ENCODE measurements at places on chromosomes 2 and 18.
A peak's percentile ranks its signal among the peaks of the same experiment; 100 is the strongest.

DNA sequence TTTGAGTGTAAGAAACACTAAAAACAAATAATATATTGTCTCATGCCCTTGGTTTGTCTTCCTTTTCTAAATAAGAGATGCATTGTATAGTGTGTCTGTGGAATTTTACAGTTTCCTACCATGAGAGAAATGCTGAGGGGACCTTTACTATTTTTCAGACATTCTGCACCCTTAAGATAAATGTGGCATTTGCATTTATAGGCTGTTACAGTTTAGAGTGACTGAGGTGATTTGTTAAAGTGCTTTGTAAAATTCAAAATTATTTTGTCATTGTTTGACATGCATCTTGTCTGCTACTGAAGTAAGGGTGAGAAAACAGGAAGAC, 78.9 kb upstream of the ZSWIM2 start:
- DNase-seq = no peak

DNA sequence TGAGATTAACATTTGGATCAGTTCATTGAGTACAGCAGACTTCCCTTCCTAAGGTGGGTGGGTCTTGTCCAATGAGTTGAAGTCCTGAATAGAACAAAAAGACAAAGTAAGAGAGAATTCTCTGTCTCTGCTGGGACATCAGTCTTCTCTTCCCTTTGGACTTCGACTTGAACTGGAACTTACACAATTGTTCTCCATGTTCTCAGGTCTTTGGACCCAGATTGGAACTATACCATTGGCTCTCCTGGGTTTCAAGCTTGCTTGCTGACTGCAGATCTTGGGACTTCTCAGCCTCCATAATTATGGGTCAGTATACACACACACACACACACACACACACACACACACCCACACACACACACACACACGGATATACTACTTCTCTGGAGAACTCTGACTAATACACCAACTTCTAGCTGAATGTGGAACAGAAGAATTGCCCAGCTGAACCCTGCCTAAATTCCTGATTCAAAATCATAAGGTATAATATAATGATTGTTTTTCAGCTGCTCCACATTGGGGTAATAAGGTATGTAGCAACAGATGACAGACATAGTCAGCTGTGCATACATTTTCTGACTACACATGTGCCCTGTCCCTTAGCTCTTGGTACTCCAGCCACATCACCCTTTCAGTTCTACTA, 214.0 kb downstream of the TGIF1 start:
- no peak for DNase-seq

GRCh38 chr2:40700231-40700954, 248.5 kb upstream of the SLC8A1 start:
- no peak for DNase-seq

DNA sequence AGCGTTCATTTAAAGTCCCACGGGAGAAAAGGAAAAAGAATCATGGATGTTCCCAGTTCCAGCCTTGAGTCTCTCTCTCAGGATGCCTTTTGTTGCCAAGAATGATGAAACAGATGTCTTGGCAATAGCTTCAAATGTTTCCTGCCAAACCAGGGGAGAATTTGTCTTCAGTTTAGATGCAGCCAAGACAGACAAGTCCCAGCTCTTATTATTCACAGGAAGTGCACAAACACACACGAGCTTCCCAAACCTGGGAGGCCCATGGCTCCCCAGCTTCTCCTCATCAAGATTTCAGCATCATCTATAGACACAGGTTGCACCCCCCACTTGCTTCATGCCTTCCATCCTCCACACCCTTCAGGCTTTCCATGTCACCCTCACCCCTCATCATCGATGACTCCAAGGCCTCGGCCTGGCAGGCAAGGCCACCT, 45.9 kb downstream of the HS1BP3 start:
- no peak for DNase-seq

GRCh38 chr2:60125611-60126426, 427.6 kb downstream of the BCL11A start:
- no peak for DNase-seq

- DNase-seq = no peak
Observed at GRCh38 chr2:237264480-237265219, 149.3 kb downstream of the COL6A3 start.

- DNase-seq = no peak
Observed at GRCh38 chr18:75558790-75559189, 131.3 kb upstream of the SMIM21 start.

GRCh38 chr2:95310651-95311050, 13.5 kb downstream of the KCNIP3 start:
- DNase-seq = no peak

- no peak for DNase-seq
Observed at GRCh38 chr2:160842286-160842685, 317.9 kb upstream of the TANK start.

GRCh38 chr2:216549926-216550690, 51.5 kb downstream of the RPL37A start:
- DNase-seq = no peak

DNA sequence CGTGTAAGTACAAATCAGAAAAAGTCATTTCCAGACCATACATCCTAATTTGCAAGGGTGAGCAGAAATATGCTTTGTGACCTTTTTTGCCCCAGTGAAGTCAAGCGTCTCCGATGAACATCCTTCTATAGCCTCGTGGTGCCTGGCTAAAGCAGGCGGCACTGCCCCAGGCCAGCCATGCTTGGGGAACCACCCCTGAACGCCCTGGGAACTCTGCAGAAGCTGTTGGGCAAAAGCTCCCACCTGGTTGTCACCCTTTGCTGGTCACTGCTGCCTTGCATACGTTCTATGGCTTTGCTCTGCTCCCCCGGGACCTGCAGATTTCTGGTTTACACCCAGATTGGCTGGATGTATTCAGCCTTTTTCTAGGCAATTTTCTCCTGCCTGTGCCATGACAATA, 256.4 kb downstream of the SS18 start:
- no peak for DNase-seq

GRCh38 chr2:105497094-105497493, 98.2 kb upstream of the FHL2 start:
- no peak for DNase-seq

DNA sequence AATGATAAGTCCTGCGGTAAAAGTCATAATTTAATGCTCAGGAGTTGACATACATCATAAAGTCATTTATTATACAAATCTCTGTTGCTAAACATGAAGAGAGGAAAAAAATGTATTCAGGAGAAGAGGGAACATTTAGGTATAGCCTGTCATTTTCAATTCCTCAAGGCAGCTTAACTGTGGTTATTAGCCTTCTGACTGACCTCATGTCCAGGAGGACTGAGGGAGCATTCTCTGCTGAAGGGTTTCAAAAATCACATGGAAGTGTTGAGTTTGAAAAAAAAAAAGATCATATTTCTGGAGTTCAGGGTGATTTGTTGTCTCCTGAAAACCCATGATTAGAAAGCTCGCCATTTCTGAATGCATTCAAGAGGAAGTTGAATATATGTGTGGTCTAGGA, 1371.1 kb upstream of the LRRTM1 start:
- no peak for DNase-seq

GRCh38 chr18:58870130-58870529, 5.5 kb downstream of the ZNF532 start:
- DNase-seq = no peak

- DNase-seq = no peak
Observed at GRCh38 chr2:205346649-205347048, 335.7 kb upstream of the NRP2 start.

DNA sequence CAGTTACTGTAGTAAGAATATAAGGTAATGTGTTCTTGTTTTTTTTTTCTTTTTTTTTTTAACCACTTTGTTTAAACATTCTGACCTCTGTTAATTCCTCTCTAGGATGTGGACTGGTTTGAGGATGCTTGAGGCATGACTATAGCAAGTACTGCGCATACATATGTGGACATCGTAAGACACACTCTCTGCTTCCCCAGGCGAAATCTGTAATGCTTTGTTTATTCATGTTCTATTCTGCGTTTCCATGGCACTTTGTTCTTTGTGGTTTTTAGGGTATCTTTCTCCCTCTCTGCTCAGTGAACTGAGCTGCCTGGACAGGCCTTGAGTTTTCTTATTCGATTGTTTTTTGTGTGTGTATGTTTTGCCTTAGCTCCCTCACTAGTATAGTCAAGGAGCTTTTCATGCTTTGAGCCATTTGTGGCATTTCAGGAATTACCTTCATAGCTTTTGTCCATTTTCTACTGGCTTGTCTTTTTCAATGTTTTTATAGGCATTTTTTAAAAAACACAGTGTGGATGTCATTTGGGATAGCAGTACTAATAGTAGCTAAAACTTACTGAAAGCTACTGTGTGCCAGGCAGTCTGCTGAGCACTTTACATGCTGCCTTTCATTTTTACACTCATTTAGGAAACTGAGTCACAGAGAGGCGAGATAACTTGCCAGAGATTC, 1.9 kb upstream of the SH3BP4 start:
- DNase-seq = no peak

- no peak for DNase-seq
Observed at GRCh38 chr2:66919286-66919685, 477.8 kb upstream of the ETAA1 start.

- no peak for DNase-seq
Observed at GRCh38 chr2:55391155-55391554, 28.5 kb downstream of the CCDC88A start.

- DNase-seq = peak; percentile 32
Observed at GRCh38 chr2:61471905-61472805, 1.3 kb upstream of the USP34 start.

DNA sequence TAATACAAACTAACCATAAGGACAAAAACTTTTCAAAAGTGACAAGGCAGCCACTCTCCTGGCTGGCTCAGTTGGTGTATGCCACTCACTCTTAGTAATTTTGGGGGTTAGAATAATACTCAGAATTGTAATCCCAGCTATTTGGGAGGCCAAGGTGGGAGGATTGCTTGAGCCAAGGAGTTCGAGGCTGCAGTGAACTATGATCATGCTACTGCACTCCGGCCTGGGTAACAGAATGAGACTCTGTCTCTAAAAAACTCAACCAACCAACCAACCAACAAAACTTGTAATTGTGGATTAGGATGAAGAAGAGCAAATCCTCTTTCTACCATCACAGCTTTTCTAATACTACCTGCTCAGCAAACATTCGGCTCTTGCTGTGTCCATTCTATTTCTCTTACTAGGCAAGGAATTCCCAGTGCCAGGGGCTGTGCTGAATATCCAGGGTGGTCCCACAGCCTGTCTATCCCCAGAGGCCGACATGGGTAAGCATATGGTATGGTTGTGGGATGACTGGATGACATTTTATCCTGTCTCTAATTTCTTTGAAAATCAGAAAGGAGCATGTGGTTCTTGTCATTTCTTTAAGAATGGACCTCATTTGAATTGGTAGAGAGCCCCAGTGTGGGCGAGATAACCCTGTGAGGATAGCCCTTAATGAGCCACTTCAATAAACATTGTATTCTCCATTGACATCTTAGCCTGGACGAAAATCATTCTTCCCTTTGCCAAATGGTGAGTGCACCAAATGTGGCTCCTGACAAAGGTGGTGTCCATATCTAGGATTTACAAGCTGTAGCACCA, 220.1 kb downstream of the MYCN start:
- DNase-seq = no peak

GRCh38 chr2:45860136-45861121, 209.0 kb downstream of the PRKCE start:
- DNase-seq = no peak

All from CD4-positive, alpha-beta T cell treated with Interleukin-4 for 4 hours (primary cell).